ENCODE measurements at places on chromosomes 2 and 18.

- no peak overlapping the region for H3K4me3 ChIP-seq
- no peaks in the 10 kb centered on the region for H3K27me3 ChIP-seq
- DNase-seq: no peak
- H3K27ac ChIP-seq: no peak overlapping the region
- H3K36me3 ChIP-seq: no peaks in the 10 kb centered on the region
Measured at GRCh38 chr2:10265329-10266132, 37.2 kb upstream of the HPCAL1 start.

DNA sequence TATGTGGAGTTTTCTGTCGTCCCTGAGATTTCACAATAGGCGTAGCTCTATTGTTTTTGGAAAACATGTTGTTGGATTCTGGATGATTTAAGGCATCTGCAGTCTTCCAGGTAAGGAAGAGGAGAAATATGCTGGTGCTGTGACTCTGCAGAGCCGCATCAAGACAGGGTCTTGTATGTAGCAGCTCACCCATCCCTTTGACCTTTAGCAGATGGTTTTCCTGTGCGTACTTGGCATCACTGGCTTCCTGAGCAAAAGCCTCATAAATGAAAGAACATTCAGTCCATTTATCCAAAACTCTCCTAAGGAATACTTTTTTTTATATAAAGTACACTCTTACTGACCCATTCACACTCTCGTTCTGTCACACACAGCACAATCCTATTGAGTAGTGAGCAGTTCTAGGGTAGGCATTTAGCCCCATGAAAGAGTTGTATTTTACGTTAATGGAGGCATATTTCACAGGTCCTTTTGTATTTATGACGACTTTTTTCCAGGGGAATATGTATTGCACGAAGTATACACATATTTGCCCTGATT is 443.9 kb downstream of the STK39 start:
- H3K4me1 ChIP-seq: no peaks in the 10 kb centered on the region
- H3K4me3 ChIP-seq: no peak overlapping the region
- H3K27me3 ChIP-seq: no peaks in the 10 kb centered on the region

GRCh38 chr2:96108151-96108540 is 8.2 kb downstream of the ADRA2B start:
- DNase-seq: no peak
- no peak overlapping the region for H3K4me3 ChIP-seq
- no peaks in the 10 kb centered on the region for H3K36me3 ChIP-seq
- no peaks in the 10 kb centered on the region for H3K27me3 ChIP-seq
- H3K4me1 ChIP-seq: no peaks in the 10 kb centered on the region

- H3K4me3 ChIP-seq: no peak overlapping the region
- H3K4me1 ChIP-seq: peaks cover 11% of the 10 kb centered on the region
- DNase-seq: no peak
- H3K27me3 ChIP-seq: no peaks in the 10 kb centered on the region
- H3K27ac ChIP-seq: no peak overlapping the region
- no peaks in the 10 kb centered on the region for H3K36me3 ChIP-seq
Measured at GRCh38 chr2:23378496-23378895, 6.5 kb upstream of the KLHL29 start.

- H3K36me3 ChIP-seq: no peaks in the 10 kb centered on the region
- no peaks in the 10 kb centered on the region for H3K4me1 ChIP-seq
- no peak overlapping the region for H3K4me3 ChIP-seq
- H3K27ac ChIP-seq: no peak overlapping the region
Measured at GRCh38 chr2:170229125-170229524, 51.2 kb downstream of the MYO3B start.

DNA sequence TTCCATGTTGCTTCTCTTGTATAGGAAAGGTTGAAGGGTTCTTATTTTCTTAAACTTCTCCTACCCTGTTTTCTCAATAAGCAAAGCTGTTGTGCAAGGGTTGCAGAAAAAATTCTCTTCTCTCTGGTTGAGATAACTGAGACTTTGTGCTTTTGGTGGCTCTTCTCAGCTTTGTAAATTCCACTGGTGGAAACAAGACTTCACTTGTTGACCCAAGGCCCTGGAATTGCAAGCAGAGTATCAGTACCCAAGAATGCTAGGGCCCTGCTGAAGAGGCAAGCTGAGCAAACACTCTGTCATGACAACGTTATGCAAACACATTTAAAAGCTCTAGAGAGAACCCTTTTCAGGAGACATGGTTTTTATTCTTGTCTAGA is 294.7 kb upstream of the EPAS1 start:
- no peaks in the 10 kb centered on the region for H3K4me1 ChIP-seq
- H3K27ac ChIP-seq: no peak overlapping the region
- H3K27me3 ChIP-seq: no peaks in the 10 kb centered on the region
- DNase-seq: no peak
- no peaks in the 10 kb centered on the region for H3K36me3 ChIP-seq

DNA sequence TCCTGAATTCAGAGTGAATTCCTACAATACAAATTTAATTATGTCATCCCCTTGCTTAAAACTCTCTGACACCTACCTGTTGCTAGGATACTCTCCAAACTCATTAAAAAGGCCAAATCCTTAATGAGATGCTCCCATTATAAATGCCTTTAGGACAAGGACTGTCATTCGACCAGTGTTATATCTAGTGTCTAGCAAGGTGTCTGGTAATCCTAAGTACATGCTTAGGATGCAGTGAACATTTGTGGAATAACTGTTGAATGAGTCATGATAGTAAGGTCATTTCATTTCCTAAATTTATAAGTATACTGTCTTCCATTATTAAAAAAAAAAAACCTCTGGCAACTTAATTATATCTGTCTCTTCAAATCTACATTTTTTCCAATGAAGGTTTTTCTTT is 588.9 kb upstream of the NRXN1 start:
- no peaks in the 10 kb centered on the region for H3K27me3 ChIP-seq
- DNase-seq: no peak
- no peaks in the 10 kb centered on the region for H3K4me1 ChIP-seq
- no peak overlapping the region for H3K4me3 ChIP-seq
- H3K27ac ChIP-seq: no peak overlapping the region

DNA sequence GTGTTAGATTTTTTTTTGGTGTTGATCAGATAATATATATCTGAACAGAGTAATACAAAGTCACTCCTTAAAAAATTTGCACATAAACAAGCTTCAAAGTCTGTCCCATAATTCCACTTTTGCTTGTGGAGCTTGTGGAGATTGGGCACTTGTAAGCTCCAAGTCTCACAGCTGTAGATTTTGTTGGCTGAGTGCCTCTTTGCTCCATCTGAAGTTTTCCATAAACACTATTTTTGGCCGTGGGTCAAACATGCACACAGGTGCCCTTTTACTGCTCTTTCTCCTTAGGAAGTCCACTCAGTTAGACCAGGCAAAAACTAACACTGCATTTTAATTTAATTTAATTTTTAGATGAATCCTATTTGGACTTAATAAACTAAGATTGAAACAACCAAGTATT is 3.6 kb upstream of the KCNJ13 start:
- H3K27ac ChIP-seq: no peak overlapping the region
- H3K36me3 ChIP-seq: no peaks in the 10 kb centered on the region
- no peaks in the 10 kb centered on the region for H3K4me1 ChIP-seq
- H3K27me3 ChIP-seq: no peaks in the 10 kb centered on the region

DNA sequence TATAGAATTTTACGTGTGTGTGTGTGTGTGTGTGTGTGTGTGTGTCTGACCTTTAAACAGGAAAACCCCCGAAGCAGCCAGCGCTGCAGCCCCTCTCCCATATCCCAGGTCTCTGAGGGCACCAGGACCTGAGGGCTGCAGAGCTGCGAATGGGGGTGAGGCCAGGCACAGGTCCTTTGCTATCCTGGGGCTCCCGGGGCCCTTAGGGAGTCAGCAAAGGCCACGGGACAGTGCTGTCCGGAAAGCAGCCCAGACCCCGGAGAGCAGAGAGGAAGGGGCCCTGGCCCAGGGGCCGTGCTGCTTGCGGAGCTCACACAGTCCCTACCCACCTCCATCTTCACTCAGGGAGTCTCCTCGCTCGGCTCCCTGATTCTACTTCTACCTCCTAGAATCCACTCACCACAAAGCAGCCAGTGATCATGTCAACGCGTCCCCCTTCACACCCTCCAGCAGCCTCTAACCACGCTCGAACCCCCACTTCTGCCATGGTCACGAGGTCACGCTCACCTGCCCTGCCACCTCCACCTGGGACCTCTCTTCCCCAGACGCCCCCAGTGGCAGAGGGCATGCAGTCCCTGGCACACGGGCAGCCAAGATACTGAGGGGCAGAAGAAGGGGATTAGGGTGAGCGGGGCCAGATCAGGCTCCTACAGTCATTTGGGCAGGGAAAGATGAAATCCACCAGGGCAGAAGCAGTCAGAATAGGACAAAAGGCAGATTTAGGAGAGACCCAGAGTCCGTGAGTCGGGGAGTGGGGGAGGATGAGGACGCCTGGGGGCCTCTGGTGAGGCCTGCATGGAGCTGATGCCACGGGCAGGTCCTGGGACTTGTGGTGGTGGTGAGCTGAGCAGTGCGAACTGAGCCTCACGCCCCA is 86.7 kb downstream of the USP40 start:
- DNase-seq: no peak
- no peaks in the 10 kb centered on the region for H3K4me1 ChIP-seq
- H3K27ac ChIP-seq: no peak overlapping the region
- no peaks in the 10 kb centered on the region for H3K27me3 ChIP-seq
- no peak overlapping the region for H3K4me3 ChIP-seq

DNA sequence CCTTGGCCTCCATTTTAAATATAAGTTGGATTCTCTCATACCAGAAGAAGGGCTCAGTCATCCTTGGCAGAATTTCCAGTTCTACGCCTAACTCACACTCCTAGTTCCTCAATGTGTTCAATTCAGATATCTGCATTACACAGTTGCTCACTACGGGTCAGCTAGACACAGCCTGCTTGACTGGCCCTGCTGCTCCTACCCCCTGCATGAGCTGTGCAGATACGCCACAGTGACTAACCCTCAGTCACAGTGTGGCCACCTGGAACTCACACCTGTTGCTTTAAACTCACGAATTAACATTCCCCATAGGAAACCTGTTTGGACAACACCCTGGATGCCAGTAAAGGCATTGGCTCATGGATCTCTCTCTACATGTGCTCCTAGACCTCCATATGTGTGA is 429.6 kb downstream of the NCKAP5 start:
- no peak overlapping the region for H3K4me3 ChIP-seq

- H3K27me3 ChIP-seq: no peaks in the 10 kb centered on the region
- peak; percentile 86 for DNase-seq
- H3K36me3 ChIP-seq: no peaks in the 10 kb centered on the region
Measured at GRCh38 chr2:230602562-230603230, 109.9 kb upstream of the CAB39 start.

DNA sequence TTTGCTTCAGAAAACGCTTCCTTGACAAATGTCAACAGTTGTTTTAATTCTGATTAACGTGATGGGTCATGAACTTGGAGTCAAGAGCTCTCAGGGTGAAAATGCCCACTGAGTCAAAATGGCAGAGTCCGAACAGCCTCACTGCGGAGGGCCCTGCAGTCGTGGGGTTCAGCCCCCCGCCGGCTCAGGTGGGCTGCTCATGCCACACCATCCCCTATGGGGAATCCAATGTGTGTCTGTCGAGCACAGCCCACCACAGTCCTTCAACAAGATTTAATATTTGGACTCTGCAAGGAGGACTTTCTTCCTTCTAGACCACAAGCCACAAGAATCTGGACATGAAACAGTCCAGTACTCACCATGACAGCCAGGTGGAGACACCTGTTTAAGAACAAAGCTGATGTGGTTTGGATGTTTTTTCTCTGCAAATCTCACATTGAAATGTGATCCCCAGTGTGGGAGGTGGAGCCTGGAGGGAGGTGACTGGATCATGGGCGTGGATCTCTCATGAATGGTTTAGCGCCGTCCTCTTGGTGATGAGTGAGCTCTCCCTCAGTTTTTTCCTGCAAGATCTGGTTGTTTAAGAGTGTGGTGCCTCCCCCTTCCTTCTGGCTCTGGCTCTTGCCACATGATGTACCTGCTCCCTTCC is 201.0 kb downstream of the NDUFA10 start:
- no peak for DNase-seq
- no peaks in the 10 kb centered on the region for H3K36me3 ChIP-seq
- H3K4me1 ChIP-seq: no peaks in the 10 kb centered on the region
- H3K27me3 ChIP-seq: no peaks in the 10 kb centered on the region
- no peak overlapping the region for H3K27ac ChIP-seq

DNA sequence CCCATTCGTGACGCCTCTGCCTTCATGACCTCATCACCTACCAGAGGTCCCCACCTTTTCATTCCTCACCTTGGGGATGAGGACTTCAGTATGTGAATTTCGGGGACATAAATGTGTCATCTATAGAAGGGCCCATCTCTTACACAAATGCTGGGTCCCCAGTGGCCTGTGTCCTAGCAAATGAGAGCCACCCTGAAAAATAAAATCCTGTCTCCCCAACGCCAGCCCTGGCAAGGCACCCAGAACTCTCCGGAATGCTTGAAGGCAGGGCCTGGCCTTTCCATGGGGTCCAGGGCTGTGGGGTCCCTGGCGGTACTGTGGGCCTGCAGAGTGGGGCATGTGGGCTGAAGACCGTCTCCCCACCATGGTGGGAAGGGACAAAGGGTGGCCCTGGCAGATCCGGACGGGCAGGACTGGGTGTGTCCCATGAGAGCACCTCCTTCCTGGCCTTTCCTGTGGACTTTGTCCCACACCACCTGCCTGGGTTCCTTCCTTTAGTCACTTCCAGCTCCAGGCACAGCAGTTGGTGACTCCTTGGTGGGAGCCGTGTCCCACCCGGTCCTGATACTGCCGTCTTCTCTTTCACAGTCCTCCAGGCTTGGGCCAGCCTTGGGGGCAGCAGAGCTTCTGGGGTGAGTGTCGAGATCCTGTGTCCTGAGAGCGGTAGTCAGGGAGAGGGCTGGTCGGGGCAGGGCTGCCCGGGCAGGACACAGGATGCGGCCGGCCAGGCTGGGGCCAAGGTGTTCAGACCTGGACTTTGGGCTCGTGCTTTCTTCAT is 18.6 kb downstream of the CAPN10 start:
- no peaks in the 10 kb centered on the region for H3K36me3 ChIP-seq
- H3K4me1 ChIP-seq: peaks cover 19% of the 10 kb centered on the region
- H3K27ac ChIP-seq: peak overlapping the region; percentile 93
- no peak for DNase-seq

- no peak overlapping the region for H3K4me3 ChIP-seq
- H3K27ac ChIP-seq: no peak overlapping the region
- no peaks in the 10 kb centered on the region for H3K27me3 ChIP-seq
- no peaks in the 10 kb centered on the region for H3K4me1 ChIP-seq
- DNase-seq: no peak
Measured at GRCh38 chr2:239277401-239278085, 123.3 kb downstream of the HDAC4 start.

GRCh38 chr2:109516445-109517117 is 97.2 kb downstream of the SEPTIN10 start:
- H3K36me3 ChIP-seq: no peaks in the 10 kb centered on the region
- no peak overlapping the region for H3K4me3 ChIP-seq
- peak; percentile 78 for DNase-seq

DNA sequence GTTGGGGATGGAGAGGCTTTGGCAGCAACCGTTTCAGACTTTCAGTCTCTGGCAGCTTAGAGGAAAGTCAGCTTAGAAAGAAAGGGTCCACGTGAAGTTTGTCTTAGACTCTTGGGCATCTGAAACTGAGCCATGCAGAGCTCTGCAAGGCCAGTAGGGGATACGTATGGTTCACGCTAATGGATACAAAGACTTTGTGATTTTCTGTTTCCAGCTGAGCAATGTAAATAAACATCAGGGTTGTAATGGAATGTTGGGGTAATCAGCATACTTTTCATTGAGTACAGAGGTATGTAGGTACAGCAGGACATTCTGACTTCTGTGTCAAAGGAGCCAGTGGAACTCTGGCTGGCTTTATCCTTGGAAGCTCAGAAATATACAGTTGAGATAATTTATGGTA is 31.0 kb downstream of the RALB start:
- H3K27me3 ChIP-seq: no peaks in the 10 kb centered on the region
- no peaks in the 10 kb centered on the region for H3K4me1 ChIP-seq
- no peak for DNase-seq
- no peak overlapping the region for H3K4me3 ChIP-seq

GRCh38 chr2:111050701-111051376 is 69.9 kb upstream of the BCL2L11 start:
- no peak overlapping the region for H3K4me3 ChIP-seq
- no peaks in the 10 kb centered on the region for H3K4me1 ChIP-seq
- DNase-seq: no peak
- H3K36me3 ChIP-seq: no peaks in the 10 kb centered on the region
- H3K27me3 ChIP-seq: no peaks in the 10 kb centered on the region

All from Peyer's patch (tissue), 4 donors.